Stimulated activated CD8-positive, alpha-beta memory T cell treated with anti-CD3 and anti-CD28 coated beads, Interleukin-2, amount 100 ng/mL, for 1 hour (primary cell): ENCODE measurements at places on chromosomes 12 and 14.

- no peak for DNase-seq
These were observed 89.9 kb downstream of the NKX2-1 start for GRCh38 chr14:36430169-36430568.

DNA sequence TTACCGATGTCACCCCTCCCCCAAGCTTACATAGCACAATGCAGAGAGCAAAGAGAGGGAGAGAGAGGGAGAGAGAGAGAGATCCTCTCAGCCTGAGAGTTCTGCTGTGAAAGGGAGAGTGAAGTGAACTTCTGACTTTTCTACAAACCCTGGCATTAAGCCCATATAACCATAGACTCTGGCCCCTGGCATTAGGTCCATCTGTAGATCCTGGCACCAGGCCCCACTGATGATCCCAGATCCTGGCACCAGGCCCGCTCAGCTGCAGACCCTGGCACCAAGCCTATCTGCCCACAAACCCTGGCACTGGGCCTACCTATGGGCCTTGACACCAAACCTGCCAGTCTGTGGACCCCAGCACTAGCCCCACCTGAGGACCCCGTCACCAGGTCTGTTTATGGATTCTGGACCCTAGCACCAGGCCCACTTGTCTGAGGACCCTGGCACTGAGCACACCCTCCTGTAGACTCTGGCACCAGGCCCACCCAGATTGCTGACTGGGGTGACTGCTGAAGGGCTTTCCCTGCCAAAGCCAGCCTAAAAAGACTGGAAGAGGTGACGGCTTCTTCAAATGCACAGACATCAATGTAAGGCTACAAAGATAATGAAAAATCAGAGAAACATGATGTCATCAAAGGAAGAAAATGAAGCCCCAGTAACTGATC, 14.5 kb upstream of the KRT83 start:
- DNase-seq: no peak

DNA sequence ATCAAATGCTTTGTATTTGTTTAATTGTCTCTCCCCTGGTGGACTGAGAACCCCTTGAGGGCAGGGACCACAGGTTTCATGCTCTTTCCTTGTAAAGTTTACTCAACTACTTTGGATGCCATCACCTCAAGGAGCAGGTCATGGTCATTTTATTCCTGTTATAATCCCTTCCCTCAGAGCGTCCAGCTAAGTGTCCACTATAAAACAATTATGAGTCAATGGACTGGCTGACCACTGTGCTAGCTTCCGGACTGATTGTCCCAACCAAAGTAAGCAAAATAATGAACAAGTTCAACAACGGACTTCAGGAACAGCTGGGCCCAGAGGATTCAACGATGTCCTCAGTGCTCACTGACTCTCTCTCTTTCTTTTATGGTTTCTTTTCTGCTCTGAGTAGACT, 18.2 kb downstream of the AK7 start:
- no peak for DNase-seq

DNA sequence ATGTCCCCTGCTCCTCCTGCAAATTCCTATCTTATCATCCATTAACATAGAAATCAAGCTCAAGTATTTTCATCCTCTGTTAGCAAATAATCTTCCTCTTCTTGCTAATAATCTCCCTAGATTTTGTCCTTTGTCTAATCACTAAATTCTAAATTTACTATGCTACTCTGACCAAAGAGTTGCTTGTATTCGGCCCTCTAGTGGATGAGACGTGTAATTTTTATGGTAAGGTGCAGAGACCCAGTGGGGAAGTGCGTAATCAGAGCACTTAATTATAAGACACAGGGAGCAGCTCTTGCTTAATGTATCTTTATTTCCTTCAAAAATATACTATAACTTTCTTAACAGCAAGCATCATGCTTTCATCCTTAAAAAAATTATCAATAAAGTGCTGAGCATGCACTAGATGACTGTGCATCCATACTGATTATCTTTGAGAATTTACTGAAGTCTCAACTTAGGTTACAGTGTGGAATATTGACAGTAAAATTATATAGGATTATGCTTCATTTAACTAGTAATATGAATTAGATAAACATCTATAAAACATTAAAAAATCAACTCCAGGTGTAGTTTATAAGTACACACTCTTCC, 212.6 kb downstream of the SLC16A7 start:
- DNase-seq: no peak

DNA sequence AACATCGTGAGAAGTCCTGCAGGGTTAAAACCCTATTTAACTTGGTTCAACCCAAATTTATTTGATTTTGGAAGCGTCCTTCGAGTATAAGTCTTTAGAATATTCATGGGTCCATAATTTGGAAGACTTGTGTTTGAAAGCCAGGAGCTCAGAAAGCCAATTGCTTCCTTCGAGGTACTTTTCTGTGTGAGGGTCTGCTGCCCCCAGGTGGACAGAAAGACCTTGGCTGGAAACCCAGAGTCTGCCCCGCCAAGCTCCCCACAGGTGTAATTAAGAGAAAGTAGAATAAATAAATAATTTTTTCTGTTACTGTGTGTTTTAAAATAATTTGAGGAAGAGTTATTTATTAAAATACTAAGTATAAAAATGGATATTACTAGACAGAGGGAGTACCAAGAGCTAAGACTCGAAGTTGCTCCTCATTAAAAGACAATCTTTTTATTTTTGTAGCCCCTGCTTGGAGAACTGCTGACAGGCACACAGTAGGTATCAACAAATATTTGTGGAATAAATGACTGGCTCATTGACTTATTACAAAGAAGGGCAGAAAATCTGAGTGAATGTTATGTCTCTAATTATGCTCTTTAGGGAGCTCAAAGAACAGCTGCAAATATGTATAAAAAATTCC, 105.8 kb downstream of the PAH start:
- no peak for DNase-seq

DNA sequence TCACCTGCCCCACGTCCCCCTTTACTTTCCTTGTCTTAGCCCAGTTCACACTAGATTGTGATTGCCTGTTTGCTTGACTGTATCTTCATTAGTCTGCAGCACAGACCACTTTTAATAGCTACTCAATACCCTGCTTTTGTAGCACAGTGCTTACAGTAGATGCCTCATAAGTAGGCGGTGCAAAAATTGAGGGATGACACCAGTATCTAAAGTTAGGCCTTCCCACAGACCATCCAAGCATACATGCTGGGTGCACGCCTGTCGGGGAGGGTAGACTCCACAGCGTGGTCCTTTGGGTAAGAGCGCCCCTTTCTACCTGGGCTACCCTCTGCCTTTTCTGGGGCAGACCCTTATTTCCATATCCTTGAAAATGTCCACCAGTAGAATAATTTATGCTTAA, 140.8 kb downstream of the GCH1 start:
- DNase-seq: no peak

GRCh38 chr14:103869406-103870143, 22.2 kb upstream of the PPP1R13B start:
- DNase-seq: no peak

DNA sequence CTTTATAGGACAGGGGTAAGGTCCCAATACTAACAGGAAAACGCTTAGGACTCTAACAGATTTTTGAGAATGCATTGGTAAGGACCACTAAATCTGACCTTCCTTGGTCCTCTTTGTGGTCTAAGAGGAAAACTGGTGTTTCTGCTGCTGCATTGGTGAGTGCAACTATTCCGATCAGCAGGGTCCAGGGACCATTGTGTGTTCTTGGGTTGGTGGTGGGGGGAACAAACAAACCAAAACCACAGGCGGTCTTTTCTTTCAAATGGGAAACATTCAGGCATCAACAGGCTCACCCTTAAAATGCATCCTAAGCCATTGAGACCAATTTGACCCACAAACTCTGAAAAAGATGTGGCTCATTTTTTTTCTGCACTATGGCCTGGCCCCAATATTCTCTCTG, 20.7 kb downstream of the EPYC start:
- no peak for DNase-seq
